ENCODE measurements at places on chromosomes 12 and 14. TPM values are rescaled to one million over a fixed set of nuclear protein-coding genes. Genes with fewer than 3 reads are reported as not detected.

The TC2N gene
- total RNA-seq: 10.4 TPM

The IQSEC3 gene
- total RNA-seq: 0.15 TPM

The PTCSC3 gene
- not detected for total RNA-seq

The TMEM132D gene
- not detected for total RNA-seq

The HCAR1 gene
- total RNA-seq: not detected

The PRH2 gene
- not detected for total RNA-seq

The ALX1 gene
- total RNA-seq: not detected

The PRKCH gene
- total RNA-seq: 4.9 TPM

- H3K4me1 ChIP-seq: no peaks in the 10 kb centered on the region
- no peaks in the 10 kb centered on the region for H3K27me3 ChIP-seq
- H3K4me3 ChIP-seq: no peak overlapping the region
- DNase-seq: no peak
Observed at GRCh38 chr14:22623047-22623446, 21.1 kb downstream of the OR6J1 start.

DNA sequence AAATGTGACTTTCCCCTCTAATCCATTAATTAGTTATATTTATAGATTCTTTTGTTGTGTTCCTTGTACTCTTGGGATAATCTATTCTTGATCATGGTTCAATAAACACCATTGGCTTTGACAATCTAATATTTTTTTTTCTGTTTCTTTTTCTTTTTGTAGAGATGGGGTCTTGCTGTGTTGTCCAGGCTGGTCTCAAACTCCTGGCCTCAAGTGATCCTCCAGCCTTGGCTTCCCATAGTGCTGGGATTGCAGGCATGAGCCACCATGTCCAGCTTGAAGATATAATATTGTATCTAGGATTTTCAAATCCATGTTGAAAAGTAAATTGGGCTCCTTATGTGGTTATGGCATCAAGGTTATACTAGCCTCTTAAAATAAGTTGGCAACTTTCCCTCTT is 6.2 kb downstream of the DNAL1 start:
- H3K36me3 ChIP-seq: no peaks in the 10 kb centered on the region
- no peak overlapping the region for H3K4me3 ChIP-seq
- no peaks in the 10 kb centered on the region for H3K4me1 ChIP-seq
- H3K27ac ChIP-seq: no peak overlapping the region

- no peak overlapping the region for H3K27ac ChIP-seq
- peaks cover 13% of the 10 kb centered on the region for H3K36me3 ChIP-seq
- no peaks in the 10 kb centered on the region for H3K27me3 ChIP-seq
- peaks cover 11% of the 10 kb centered on the region for H3K4me1 ChIP-seq
Observed at GRCh38 chr14:64938972-64939816, 3.4 kb downstream of the GPX2 start.

- no peak overlapping the region for H3K4me3 ChIP-seq
- DNase-seq: no peak
- peaks cover 81% of the 10 kb centered on the region for H3K36me3 ChIP-seq
- H3K27ac ChIP-seq: no peak overlapping the region
- no peaks in the 10 kb centered on the region for H3K4me1 ChIP-seq
Observed at GRCh38 chr12:121826318-121827150, 22.7 kb downstream of the SETD1B start.

GRCh38 chr12:1630827-1631591 is 2.0 kb downstream of the WNT5B start:
- H3K36me3 ChIP-seq: no peaks in the 10 kb centered on the region
- H3K27me3 ChIP-seq: peaks cover 20% of the 10 kb centered on the region
- H3K27ac ChIP-seq: no peak overlapping the region
- H3K4me1 ChIP-seq: peaks cover 26% of the 10 kb centered on the region
- peak overlapping the region; percentile 58 for H3K4me3 ChIP-seq

DNA sequence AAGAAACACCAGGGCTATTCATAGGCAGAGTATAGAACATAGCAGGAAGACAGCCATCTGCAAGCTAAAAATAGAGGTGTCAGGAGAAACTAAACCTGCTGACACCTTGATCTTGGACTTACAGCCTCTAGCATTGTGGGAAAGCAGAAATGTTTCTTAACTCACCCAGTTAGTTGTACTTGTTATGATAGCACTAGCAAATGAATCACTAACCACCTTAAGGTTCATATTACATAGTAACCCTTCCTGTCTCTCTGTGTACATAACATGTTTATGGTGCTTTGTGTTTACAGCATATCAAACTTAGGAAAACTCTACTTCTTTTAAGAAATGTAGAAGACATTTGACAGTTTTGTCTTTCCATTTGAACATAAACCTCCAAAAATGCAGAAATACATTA is 1031.3 kb downstream of the FSCB start:
- H3K4me1 ChIP-seq: no peaks in the 10 kb centered on the region
- no peaks in the 10 kb centered on the region for H3K27me3 ChIP-seq
- DNase-seq: no peak

GRCh38 chr12:6662602-6662905 is 365 bp downstream of the ING4 start:
- peak overlapping the region; percentile 94 for H3K4me3 ChIP-seq
- peaks cover 20% of the 10 kb centered on the region for H3K36me3 ChIP-seq
- H3K4me1 ChIP-seq: peaks cover 15% of the 10 kb centered on the region
- H3K27me3 ChIP-seq: no peaks in the 10 kb centered on the region
- H3K27ac ChIP-seq: peak overlapping the region; percentile 76
- no peak for DNase-seq

GRCh38 chr14:80188571-80188970 is 22.7 kb downstream of the DIO2 start:
- H3K27me3 ChIP-seq: no peaks in the 10 kb centered on the region
- DNase-seq: no peak
- H3K36me3 ChIP-seq: no peaks in the 10 kb centered on the region
- H3K4me3 ChIP-seq: no peak overlapping the region
- no peaks in the 10 kb centered on the region for H3K4me1 ChIP-seq

GRCh38 chr12:66309606-66310005 is 7.3 kb downstream of the HELB start:
- no peak overlapping the region for H3K27ac ChIP-seq
- peaks cover 23% of the 10 kb centered on the region for H3K36me3 ChIP-seq
- H3K27me3 ChIP-seq: no peaks in the 10 kb centered on the region
- H3K4me1 ChIP-seq: no peaks in the 10 kb centered on the region
- no peak for DNase-seq

DNA sequence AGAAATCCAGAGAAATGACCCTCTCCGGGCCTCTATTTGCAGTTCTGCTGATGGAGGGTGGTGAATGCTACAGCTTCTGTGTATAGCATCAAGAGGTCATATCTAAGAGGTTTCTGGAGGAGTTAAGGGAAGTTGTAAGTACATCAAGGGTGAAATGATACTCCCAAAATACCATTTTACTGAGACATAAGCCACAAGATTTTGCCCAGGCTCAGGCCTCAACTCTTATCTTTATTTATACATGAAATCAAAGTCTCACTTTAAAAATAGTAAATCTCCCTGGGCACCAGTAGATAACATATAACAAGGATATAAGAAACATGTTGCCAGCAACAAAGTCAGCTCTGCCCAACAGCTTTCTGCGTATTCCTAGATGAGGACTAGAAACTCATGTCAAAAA is 40.4 kb downstream of the NIN start:
- H3K4me3 ChIP-seq: no peak overlapping the region
- no peak for DNase-seq
- H3K27me3 ChIP-seq: no peaks in the 10 kb centered on the region
- H3K4me1 ChIP-seq: peaks cover 99% of the 10 kb centered on the region

- DNase-seq: no peak
- H3K27me3 ChIP-seq: no peaks in the 10 kb centered on the region
- no peaks in the 10 kb centered on the region for H3K4me1 ChIP-seq
- H3K36me3 ChIP-seq: no peaks in the 10 kb centered on the region
- no peak overlapping the region for H3K4me3 ChIP-seq
- H3K27ac ChIP-seq: no peak overlapping the region
Observed at GRCh38 chr12:122991623-122992275, 11.3 kb downstream of the ARL6IP4 start.

- no peaks in the 10 kb centered on the region for H3K27me3 ChIP-seq
- no peaks in the 10 kb centered on the region for H3K36me3 ChIP-seq
- H3K4me3 ChIP-seq: no peak overlapping the region
- H3K4me1 ChIP-seq: no peaks in the 10 kb centered on the region
- DNase-seq: no peak
- no peak overlapping the region for H3K27ac ChIP-seq
Observed at GRCh38 chr12:11991604-11992003, 79.1 kb upstream of the BCL2L14 start.

GRCh38 chr12:1443421-1444141 is 150.8 kb downstream of the FBXL14 start:
- no peaks in the 10 kb centered on the region for H3K27me3 ChIP-seq
- no peak overlapping the region for H3K4me3 ChIP-seq
- no peaks in the 10 kb centered on the region for H3K4me1 ChIP-seq
- DNase-seq: no peak
- H3K36me3 ChIP-seq: peaks cover 18% of the 10 kb centered on the region
- no peak overlapping the region for H3K27ac ChIP-seq

GRCh38 chr12:121796855-121797751 is 3.6 kb upstream of the RHOF start:
- no peak for DNase-seq
- no peak overlapping the region for H3K4me3 ChIP-seq
- H3K36me3 ChIP-seq: peaks cover 3% of the 10 kb centered on the region
- H3K27me3 ChIP-seq: no peaks in the 10 kb centered on the region

GRCh38 chr14:100408350-100409002 is 85.3 kb downstream of the SLC25A47 start:
- H3K4me3 ChIP-seq: no peak overlapping the region
- no peak overlapping the region for H3K27ac ChIP-seq
- DNase-seq: no peak
- peaks cover 8% of the 10 kb centered on the region for H3K4me1 ChIP-seq
- H3K36me3 ChIP-seq: no peaks in the 10 kb centered on the region

- H3K4me3 ChIP-seq: no peak overlapping the region
- no peaks in the 10 kb centered on the region for H3K4me1 ChIP-seq
- DNase-seq: no peak
- no peaks in the 10 kb centered on the region for H3K27me3 ChIP-seq
- no peak overlapping the region for H3K27ac ChIP-seq
- no peaks in the 10 kb centered on the region for H3K36me3 ChIP-seq
Observed at GRCh38 chr12:47145188-47145587, 65.4 kb upstream of the AMIGO2 start.

DNA sequence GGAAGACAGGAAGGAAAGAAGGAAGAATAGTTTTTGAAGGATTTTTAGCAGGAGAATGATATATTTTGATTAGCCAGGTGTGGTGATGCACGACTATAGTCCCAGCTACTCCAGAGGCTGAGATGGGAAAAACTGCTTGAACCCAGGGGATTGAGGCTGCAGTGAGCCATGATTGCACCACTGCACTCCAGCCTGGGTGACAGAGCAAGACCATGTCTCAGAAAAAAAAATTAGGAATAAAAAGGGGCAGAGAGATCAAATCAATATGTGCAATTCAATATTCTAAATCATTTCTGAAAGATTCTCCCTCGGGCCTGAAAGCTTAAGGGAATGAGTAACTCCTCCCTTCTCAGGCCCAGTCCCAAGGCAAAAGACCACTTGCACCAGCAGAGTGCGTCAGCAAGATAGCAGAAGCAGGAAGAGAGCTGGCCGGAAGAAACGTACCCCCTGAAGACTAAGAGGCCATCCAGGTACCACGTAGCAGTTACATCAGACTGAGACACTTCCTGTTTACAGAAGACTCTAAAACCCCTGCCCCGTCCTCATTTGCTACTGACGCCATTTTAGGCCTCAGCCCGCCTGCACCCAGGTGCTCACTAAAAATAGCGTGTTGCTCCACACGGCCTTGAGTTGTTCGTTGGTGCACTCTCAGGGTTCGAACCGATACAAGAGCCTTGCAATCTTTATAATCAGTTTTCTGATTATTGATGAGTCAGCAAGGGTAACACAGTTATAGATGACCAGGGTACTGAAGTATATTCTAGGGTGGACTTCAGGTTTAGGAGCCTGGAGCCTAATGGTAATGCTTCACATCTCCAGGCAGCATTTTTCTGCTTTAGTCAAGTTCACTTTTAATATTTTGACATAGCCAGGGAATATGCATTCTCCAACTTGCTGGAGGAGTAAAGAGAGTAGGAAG is 57.7 kb upstream of the CSRP2 start:
- no peak overlapping the region for H3K4me3 ChIP-seq
- DNase-seq: no peak
- H3K27ac ChIP-seq: no peak overlapping the region
- no peaks in the 10 kb centered on the region for H3K36me3 ChIP-seq
- no peaks in the 10 kb centered on the region for H3K27me3 ChIP-seq

- no peaks in the 10 kb centered on the region for H3K4me1 ChIP-seq
- no peaks in the 10 kb centered on the region for H3K36me3 ChIP-seq
- H3K27ac ChIP-seq: no peak overlapping the region
- no peak for DNase-seq
- H3K4me3 ChIP-seq: no peak overlapping the region
- no peaks in the 10 kb centered on the region for H3K27me3 ChIP-seq
Observed at GRCh38 chr12:125272383-125272933, 207.2 kb downstream of the AACS start.
